ENCODE measurements at places on chromosomes 3 and 15. TPM values are rescaled to one million over a fixed set of nuclear protein-coding genes. Genes with fewer than 3 reads are reported as not detected.

PEX5L gene
- total RNA-seq, result 0.56 TPM

CLSTN2 gene
- not detected for total RNA-seq

SNTN gene
- not detected for total RNA-seq

PRKCD gene
- 17.2 TPM for total RNA-seq

KCNH8 gene
- 0.05 TPM for total RNA-seq

SLC28A1 gene
- not detected for total RNA-seq

DNA sequence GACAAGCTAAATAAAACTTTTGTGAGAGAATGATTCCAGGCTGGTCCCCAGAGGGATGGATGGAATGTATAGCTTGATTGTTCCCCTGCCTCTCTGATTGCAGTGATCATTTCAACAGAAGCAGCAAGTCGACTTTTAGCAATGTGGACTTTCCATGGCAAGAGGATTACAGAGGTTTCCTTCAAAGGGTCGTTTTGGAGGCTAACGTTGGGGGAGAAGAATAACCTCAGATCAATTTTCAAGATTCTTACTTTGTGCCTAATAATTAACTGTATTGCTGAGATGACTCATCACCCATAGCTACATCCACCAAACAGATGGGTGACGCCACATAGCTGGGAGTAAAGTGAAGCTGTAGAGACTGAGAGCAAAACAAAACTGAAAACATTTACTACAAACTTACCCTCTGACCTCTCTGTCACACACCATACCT is 79.9 kb downstream of the GTPBP8 start:
- DNase-seq, result no peak
- no peaks in the 10 kb centered on the region for H3K27me3 ChIP-seq
- H3K27ac ChIP-seq, result no peak overlapping the region
- H3K4me3 ChIP-seq, result no peak overlapping the region
- peaks cover 6% of the 10 kb centered on the region for H3K36me3 ChIP-seq
- no peaks in the 10 kb centered on the region for H3K4me1 ChIP-seq

GRCh38 chr3:69031635-69032034 is 18.2 kb upstream of the EOGT start:
- H3K27ac ChIP-seq, result no peak overlapping the region
- no peaks in the 10 kb centered on the region for H3K27me3 ChIP-seq
- H3K4me3 ChIP-seq, result no peak overlapping the region

- H3K36me3 ChIP-seq, result no peaks in the 10 kb centered on the region
- H3K27me3 ChIP-seq, result peaks cover 19% of the 10 kb centered on the region
- peaks cover 31% of the 10 kb centered on the region for H3K4me1 ChIP-seq
- H3K4me3 ChIP-seq, result no peak overlapping the region
Observed at GRCh38 chr15:69573815-69574475, 121.3 kb downstream of the RPLP1 start.

- H3K4me3 ChIP-seq, result no peak overlapping the region
- no peaks in the 10 kb centered on the region for H3K27me3 ChIP-seq
- no peaks in the 10 kb centered on the region for H3K36me3 ChIP-seq
Observed at GRCh38 chr15:53454843-53455721, 304.4 kb downstream of the WDR72 start.

- peak overlapping the region; percentile 61 for H3K27ac ChIP-seq
- peaks cover 53% of the 10 kb centered on the region for H3K36me3 ChIP-seq
- H3K4me3 ChIP-seq, result no peak overlapping the region
- no peak for DNase-seq
- peaks cover 57% of the 10 kb centered on the region for H3K4me1 ChIP-seq
- no peaks in the 10 kb centered on the region for H3K27me3 ChIP-seq
Observed at GRCh38 chr3:71045212-71045916, 538.2 kb downstream of the FOXP1 start.

DNA sequence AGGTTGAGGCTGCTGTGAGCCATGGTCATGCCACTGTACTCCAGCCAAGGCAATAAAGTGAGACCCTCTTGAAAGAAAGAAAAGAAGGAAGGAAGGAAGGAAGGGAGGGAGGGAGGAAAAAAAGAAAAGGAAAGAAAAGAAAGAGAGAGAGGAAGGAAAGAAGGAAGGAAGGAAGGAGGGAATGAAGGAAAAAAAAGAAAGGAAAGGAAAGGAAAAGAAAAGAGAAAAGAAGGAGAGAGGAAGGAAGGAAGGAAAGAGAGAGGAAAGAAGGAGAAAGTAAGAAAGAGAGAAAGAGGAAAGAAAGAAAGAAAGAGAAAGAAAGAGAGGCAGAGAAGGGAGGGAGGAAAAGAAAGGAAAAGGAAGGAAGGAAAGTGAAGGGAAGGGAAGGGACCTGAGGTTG is 20.4 kb upstream of the ACTL6A start:
- H3K4me3 ChIP-seq, result no peak overlapping the region
- DNase-seq, result no peak
- no peak overlapping the region for H3K27ac ChIP-seq
- H3K4me1 ChIP-seq, result peaks cover 2% of the 10 kb centered on the region
- no peaks in the 10 kb centered on the region for H3K36me3 ChIP-seq

GRCh38 chr3:189621948-189622603 is 9.1 kb upstream of the TP63 start:
- H3K4me1 ChIP-seq, result peaks cover 21% of the 10 kb centered on the region
- H3K36me3 ChIP-seq, result no peaks in the 10 kb centered on the region
- H3K27ac ChIP-seq, result no peak overlapping the region
- H3K27me3 ChIP-seq, result no peaks in the 10 kb centered on the region

- peak within 1 kb of the TSS; percentile 68 for H3K4me3 ChIP-seq
- no peak within 1 kb of the TSS for H3K27ac ChIP-seq
- H3K4me1 ChIP-seq, result peaks cover 8% of the 10 kb centered on the region
- peaks cover 47% of the 10 kb centered on the region for H3K27me3 ChIP-seq
Observed at GRCh38 chr3:23202921-23203707, at the start of gene UBE2E2. Gene UBE2E2 (plus strand): TSS chr3:23203327.

GRCh38 chr15:36844534-36844998 is 255.8 kb downstream of the MEIS2 start:
- no peaks in the 10 kb centered on the region for H3K36me3 ChIP-seq
- no peak overlapping the region for H3K27ac ChIP-seq
- DNase-seq, result no peak
- H3K4me3 ChIP-seq, result no peak overlapping the region

DNA sequence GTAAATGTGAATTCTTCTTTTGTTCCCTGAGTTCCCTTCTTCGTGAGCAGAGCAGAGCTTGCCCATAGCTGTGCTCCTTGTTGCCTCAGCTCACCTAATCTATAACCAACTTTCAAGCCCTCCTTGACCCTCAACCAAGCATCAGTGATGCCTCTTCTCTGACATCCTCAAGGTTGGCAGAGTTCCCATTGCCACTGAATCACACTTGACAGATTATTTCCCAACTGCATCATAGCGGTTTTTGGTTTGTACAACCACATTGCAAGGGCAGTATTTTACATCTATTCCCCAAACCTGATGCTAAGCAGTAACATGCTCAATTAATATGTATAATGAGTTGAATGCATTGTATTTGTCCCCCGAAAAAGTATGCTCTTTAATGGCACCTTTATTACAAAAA is 133.0 kb upstream of the SNTN start:
- no peak for DNase-seq
- no peaks in the 10 kb centered on the region for H3K27me3 ChIP-seq
- H3K36me3 ChIP-seq, result no peaks in the 10 kb centered on the region

DNA sequence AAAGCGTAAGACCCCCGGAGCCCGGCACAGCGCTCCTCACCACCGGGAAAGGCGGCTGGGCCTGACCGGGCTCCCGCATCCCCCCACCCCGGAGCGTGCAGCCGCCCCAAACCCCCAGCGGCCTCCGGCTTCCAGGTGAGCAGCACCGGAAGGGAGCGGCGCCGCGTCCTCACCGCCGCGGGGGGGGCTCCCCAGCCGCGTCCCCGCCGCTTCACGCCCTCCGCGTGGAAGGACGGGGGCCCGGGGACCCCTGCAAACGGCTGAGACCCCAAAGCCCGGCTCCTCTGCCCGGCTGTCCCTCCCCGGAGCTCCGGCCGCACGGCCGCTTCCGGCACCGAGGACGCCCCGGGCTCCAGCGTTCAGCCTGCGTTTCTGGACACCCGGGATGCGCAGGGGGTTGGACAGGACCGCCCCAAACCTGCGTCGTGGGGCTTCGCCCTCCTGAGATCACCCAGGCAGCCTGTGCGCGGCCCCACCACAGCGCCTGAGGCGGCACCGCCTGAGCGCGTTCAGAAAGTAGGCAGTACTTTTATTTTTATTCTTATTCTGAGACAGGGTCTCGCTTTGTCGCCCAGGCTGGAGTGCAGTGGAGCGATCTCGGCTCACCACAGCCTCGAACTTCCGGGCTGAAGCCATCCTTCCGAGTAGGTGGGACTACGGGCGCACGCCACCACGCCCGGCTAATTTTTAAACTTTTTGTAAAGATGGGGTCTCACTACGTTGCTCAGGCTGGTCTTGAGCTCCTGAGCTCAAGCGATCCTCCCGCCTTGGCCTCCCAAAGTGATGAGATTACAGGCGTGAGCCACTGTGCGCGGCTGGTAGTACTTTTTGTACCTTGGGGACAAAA is 51.6 kb upstream of the BLM start:
- peaks cover 34% of the 10 kb centered on the region for H3K36me3 ChIP-seq
- H3K27ac ChIP-seq, result peak overlapping the region; percentile 95
- H3K27me3 ChIP-seq, result peaks cover 5% of the 10 kb centered on the region
- peak; percentile 85 for DNase-seq

DNA sequence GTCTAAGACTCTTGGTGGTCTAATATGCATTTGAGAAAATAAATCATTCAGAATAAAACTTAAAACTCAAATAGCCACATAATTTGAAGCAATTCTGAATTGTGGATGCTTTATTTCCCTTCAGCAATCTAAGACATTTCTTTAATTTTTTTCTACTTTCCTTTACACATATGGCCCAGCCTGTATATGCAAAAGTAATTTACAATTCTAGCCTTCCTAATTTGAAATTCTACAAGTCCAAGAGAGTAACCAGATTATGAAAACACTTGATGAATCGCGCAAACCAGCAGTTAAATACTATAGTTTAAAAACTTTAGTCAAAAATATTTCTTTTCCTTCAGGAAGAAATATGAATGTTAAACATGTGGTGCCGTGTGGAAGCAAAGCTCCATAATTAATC is 1014.2 kb downstream of the TUSC7 start:
- H3K27ac ChIP-seq, result no peak overlapping the region
- DNase-seq, result no peak
- no peaks in the 10 kb centered on the region for H3K27me3 ChIP-seq
- no peak overlapping the region for H3K4me3 ChIP-seq
- H3K4me1 ChIP-seq, result no peaks in the 10 kb centered on the region
- no peaks in the 10 kb centered on the region for H3K36me3 ChIP-seq

- H3K27me3 ChIP-seq, result peaks cover 2% of the 10 kb centered on the region
- H3K4me1 ChIP-seq, result no peaks in the 10 kb centered on the region
- H3K36me3 ChIP-seq, result no peaks in the 10 kb centered on the region
- DNase-seq, result no peak
- H3K4me3 ChIP-seq, result no peak overlapping the region
- H3K27ac ChIP-seq, result no peak overlapping the region
Observed at GRCh38 chr3:178325330-178325729, 210.9 kb upstream of the KCNMB2 start.
